ENCODE measurements at places on chromosomes 6 and 20.

DNA sequence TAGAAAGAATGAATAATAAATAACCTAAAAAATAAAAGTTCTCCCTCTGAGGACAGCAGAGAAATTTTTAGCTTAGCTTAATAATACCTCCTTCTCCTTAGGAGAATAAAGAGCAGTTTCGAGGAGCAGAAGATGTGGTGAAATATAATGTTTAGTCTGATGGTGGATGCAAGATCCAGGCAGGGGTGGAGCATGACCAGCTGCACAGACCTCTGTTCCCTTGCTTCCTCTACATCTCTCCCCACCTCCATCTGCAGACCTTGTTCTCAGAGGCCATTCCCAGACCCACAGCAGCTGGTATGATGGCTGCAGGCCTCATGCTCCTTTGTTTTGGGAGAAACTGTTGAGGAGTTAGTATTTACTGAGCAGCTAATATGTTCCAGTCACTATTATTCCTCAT is 1.5 kb downstream of the BTN3A2 start:
- DNase-seq: no peak

DNA sequence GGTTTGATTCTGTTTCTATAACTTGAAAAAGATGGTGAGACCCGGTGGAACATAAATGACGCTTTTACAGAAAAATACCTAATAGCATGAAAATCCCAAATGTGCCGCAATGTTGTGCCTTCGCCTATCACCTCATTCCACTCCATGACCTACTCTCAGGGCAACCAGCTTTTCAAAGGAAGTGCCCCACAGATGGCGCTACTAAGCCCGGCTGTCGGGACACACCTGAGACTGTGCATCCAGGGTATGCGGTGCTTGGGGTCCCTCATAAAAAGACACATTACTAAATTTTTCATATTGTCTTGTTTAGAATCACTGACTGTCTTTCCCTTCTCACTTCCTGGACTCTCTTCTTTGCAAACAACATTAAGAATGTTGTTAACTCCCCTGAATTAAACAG is 145.5 kb upstream of the RPS6KA2 start:
- no peak for DNase-seq

DNA sequence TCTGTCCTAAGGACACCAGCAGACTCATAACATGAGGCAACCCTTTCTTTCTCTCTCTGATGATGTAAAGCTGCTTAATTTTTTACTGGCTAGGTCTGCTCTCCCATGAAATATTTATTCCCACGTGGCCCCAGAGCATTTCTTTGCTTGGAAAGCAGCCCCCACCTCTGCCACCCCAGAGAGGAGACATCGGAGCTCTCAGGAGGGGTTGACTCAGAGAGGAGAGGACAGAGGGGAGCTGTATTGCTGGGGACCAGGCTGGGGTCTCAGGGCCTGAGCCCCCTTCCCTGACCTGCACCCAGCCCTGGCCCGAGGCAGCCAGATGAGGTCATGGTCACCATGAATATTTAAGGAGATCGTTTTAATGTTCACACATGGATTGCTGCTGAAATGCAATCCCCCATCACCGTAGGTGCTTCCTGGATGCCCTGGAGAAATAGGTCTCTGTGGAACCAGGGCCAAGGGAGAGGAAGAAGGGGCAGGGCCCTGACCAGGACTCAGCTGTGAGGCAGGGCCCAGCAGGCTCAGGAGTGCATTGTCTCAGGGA is 117.5 kb downstream of the DLL1 start:
- DNase-seq: no peak

DNA sequence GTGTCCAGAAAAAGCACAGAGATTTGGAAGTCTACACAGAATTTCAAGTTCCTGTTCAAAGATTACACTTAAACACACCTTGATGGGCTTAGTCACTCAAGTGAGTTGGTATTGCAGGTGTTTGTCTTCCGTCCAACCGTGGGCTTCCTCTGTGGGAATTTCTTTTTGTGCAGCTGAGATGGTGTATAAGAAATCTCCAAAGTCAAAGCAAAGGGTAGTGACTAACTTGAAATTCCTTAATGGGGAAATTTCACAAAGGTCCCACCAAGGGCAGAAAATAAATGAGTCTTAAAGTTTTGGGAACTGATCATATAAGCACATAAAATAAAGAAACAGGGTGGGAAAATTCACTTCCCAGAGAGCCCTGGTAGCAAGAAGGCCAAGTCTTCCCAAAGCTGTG is 102.0 kb upstream of the TNFAIP3 start:
- no peak for DNase-seq

GRCh38 chr20:24873025-24873620 is 75.9 kb upstream of the CST7 start:
- DNase-seq: no peak

GRCh38 chr6:35719830-35720733 is 16.8 kb upstream of the ARMC12 start:
- no peak for DNase-seq

DNA sequence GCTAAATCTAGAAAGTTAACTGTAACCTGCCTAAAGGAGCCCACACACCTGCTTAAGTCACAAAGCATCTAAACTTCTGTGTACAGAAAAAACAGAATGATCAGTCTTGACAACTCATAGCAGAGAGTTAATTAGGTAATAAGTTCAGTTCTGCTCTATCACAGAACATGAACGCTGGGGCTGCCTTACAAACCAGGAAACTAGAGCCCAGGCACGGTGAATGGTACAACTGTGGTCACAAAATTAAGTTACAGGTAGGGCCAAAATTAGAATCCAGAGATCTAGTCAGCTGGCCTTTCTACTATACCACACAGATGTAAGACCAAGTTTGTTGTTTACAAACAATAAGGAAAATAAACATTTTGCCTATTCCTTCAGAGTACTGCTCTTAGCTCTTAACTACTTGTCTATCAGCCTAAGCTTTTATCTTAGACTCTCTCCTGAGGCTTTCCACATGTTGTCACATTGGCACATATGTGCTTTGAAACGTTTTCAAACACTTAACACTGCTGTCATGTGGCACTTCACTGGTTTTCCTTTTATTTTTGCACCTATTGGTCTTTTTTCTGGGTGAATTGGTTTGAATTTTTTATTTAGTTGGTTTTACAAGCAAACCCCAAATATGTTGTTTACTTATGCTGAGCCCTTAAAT is 75.7 kb downstream of the SIM1 start:
- DNase-seq: no peak

- DNase-seq: peak; percentile 55
Observed at GRCh38 chr6:21593927-21594415, 420 bp downstream of the SOX4 start.

GRCh38 chr6:56959938-56960337 is 5.0 kb downstream of the BEND6 start:
- DNase-seq: no peak

DNA sequence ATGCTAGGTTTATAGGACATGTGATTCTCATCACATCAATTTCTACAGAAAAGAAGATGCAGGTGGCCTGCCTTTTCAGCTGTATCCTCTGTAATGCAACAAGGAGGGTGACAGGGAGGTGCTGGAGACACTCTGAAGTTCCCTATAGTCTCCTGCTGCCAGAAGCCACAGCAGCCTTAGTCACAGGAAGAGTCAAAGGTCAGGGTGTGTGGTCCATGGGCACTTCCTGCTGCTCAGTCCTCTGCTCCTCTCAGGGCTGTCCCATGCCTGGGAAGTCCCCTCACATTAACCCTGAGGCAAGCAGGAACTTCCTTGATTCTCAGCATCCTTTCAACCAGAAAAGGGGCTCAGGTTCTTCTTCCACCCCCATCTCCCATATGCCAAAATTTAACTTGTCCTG is 144.8 kb upstream of the FOXA2 start:
- no peak for DNase-seq

DNA sequence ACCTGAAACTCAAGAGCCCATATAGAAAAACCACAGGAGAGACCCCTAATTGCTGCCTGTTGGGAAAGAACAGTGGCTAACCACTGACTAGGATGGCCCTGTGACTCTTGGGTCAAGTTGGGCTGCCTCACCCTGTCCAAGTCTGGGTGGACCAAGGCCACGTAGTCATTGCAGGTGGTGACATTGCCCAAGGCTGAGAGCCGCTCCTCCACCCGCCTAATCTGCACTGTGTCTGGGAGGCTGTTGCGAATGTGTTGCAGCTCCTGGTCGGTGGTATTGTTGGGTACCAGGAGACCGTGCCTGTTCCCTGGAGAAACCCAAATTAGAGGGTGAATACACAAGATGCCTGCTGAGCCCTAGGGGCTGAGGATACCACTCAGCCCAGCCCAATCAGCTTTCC is 2.6 kb upstream of the MMP24OS start:
- no peak for DNase-seq

GRCh38 chr6:65964261-65964660 is 257.2 kb upstream of the EYS start:
- DNase-seq: no peak

DNA sequence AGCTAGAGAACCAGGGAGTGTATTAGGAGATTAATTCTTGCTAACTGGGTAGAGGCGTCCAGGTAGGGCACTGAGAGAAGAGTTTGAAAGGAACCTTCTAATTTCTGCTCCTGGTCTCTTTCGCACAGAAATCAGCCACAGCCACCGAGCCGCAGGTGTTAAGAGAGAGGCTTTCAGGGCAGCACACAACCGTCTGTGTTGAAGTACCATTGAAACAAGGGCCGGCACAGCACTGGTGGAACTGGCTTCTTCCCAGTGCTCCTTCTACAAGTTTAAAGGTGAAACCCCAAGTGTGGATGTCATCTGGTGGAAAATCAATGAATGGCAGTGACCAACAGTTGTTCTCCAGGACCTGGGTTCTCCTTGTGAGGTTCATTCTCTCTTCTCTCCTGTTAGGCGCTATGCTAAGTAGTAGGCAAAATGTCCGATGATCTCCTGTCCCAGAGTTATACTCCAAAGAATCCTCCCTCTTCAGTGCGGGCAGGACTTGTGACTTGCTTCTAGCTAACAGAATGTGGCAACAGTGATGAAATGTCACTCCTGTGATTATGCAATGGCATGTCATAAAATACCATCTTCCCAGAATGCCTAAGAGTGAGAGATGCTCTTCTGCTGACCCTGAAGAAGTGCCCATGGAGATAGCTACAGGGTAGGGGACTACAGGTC is 15.0 kb upstream of the RIN2 start:
- DNase-seq: no peak

- no peak for DNase-seq
Observed at GRCh38 chr20:12605751-12606150, 403.0 kb upstream of the SPTLC3 start.

DNA sequence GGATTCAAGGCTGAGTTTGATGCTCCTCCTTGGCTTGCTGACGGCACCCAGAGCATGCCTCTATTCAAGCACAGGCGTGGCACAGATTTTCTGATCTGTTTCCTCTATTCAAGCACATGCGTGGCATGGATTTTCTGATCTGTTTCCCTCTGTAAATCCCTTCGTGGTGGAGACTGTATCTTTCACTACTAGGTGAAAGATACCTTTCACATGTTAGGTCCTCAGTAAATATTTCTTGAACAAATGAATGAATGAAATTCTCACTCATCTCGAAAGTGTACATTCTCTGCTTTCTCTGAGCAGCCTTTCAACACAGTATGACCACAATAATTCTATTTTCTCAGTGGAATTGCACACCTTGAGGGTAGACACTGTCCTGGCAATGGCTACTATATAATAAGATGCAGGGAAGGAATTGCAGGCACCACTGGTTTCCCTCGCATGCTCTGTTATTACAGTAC is 72.6 kb upstream of the F13A1 start:
- no peak for DNase-seq

DNA sequence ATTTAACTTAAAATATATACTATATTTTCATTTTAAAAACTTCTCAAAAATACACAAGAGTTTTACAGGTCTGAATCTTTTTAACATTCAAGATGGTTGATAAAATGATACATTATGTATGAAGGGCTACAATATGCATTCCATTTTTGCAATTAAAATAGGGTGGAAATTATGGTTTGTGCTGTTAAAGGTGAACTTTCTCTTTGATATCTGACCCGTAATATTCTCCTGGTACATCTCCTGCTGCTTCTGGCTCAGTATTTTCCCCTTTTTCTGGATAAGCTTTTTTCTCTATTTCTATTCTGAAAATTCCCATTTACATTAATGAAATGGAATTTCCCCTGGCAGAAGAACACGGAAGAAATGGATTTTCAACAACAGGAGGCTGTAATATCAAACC is 27.4 kb upstream of the LCA5 start:
- DNase-seq: no peak

DNA sequence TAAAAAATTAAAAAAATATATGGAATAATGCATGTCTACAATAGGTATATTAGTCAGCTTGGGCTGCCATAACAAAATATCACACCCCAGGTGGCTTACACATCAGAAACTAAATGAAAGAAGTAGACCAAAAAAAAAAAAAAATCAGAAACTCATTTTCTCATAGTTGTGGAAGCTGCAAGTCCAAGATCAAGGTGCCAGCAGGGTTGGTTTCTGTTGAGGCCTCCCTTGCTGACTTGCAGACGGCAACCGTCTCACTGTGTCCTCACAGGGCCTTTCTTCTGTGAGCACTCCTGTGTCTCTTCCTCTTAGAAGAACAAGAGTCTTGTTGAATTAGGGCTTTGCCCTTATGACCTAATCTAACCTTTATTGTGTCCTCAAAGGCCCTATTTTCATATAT is 11.4 kb upstream of the GDAP1L1 start:
- DNase-seq: no peak

DNA sequence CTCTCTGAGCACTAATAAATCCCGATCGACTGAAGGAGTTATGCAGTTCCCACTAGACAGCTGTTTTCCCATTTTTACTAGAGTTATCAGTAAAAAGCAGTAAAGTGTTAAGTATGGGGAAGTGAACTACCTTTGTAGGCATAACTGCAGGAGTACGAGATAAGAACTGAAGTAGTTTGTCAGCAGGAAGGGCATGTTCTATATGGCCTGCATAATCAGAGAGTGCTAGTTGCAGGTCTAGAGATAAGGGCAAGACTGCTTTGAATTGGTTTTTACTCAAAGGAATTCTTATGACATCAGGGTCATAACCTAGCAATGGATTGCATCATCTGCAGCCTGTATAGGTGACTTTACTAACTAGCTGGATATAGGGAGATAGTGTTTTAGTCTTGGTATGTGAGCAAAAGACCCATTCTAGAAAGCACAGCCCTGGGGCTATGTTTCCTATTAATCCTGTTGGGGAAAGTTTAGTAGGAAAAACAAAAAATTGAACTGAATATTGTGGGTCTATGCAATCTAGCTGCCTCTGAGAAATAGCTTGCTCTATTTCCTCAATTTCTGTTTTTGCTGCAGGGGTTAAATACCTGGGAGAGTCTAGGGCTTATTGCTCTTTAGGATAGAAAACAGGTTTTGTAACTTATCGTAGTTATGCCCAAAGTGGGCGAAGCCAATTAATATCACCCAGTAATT is 22.6 kb upstream of the CRISP1 start:
- no peak for DNase-seq

DNA sequence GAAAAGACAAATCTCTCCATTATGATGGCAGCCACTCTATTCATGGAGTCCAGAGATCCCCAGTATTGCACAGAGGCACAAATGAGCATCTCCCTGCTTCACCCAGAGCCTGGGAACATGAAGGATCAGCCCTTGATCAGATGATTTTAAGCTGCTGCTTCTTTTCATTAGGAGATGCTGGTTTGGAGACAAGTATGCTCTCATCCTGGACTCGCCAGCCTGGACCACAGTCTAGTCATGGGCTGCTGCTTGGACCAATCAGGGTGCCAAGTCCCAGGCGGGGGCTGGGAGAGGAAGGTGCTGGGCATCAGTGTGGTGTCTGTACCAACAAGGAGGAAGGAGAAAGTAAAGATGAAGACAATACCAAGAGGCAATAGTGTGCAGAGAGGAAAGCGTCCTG is 195.7 kb upstream of the FOXQ1 start:
- DNase-seq: no peak

GRCh38 chr6:7108964-7109836 is 1.4 kb downstream of the RREB1 start:
- peak; percentile 45 for DNase-seq

- no peak for DNase-seq
Observed at GRCh38 chr6:32637219-32637880, at the start of gene HLA-DQA1. Gene HLA-DQA1 (plus strand): TSS chr6:32637406. CDS start chr6:32637459, 53 bp downstream.

GRCh38 chr6:39566456-39566855 is 158.8 kb downstream of the KIF6 start:
- no peak for DNase-seq

Data from NCI-H1694 treated with DMSO at 0.1 percent for 48 hours (cell line).